ENCODE measurements at places on chromosomes 12 and 14. TPM values are rescaled to one million over a fixed set of nuclear protein-coding genes. Genes with fewer than 3 reads are reported as not detected.

Gene BDKRB2
- 1.1 TPM for total RNA-seq

Gene ANO2
- not detected for total RNA-seq

Gene RNASE7
- not detected for total RNA-seq

Gene ACOT4
- total RNA-seq: 1.9 TPM

Gene SERPINA1
- total RNA-seq: 0.80 TPM

Gene PLCZ1
- total RNA-seq: not detected

Gene KRT3
- total RNA-seq: not detected

Gene ENDOU
- total RNA-seq: not detected

Gene MYF6
- not detected for total RNA-seq

Gene SLC41A2
- 23.4 TPM for total RNA-seq

Gene USP15
- total RNA-seq: 29.3 TPM

Gene VWF
- total RNA-seq: 0.17 TPM

Gene MARK3
- total RNA-seq: 59.7 TPM

Gene PRKD1
- 2.2 TPM for total RNA-seq

Gene SERPINA12
- not detected for total RNA-seq

Gene TAS2R42
- not detected for total RNA-seq

Gene WNT5B
- 2.9 TPM for total RNA-seq

Gene MGP
- not detected for total RNA-seq

Gene ACOT6
- not detected for total RNA-seq

Gene AKAP5
- total RNA-seq: 0.46 TPM

Gene SPIC
- total RNA-seq: not detected

Gene TMEM132C
- not detected for total RNA-seq

Gene CD163L1
- total RNA-seq: 0.72 TPM

Gene PRB2
- not detected for total RNA-seq

Gene TAS2R46
- not detected for total RNA-seq

Gene ATG14
- 5.0 TPM for total RNA-seq

Gene DNAI7
- 0.23 TPM for total RNA-seq

Gene ARL1
- total RNA-seq: 58.0 TPM

Gene OR4E2
- total RNA-seq: not detected

Gene SSTR1
- not detected for total RNA-seq

Gene FOXM1
- 89.8 TPM for total RNA-seq

Gene OAS1
- total RNA-seq: 29.0 TPM

Gene RPL36AL
- total RNA-seq: 446 TPM

Gene ADAM21
- not detected for total RNA-seq

Gene CBX5
- 26.6 TPM for total RNA-seq

Gene GLIPR1L1
- total RNA-seq: not detected

Gene DCN
- not detected for total RNA-seq

Gene C14orf132
- total RNA-seq: 6.8 TPM

Gene SMCO2
- 0.17 TPM for total RNA-seq

Gene RAPGEF3
- 0.45 TPM for total RNA-seq

Gene HOXC9
- 12.4 TPM for total RNA-seq

Gene MYF5
- not detected for total RNA-seq

Gene GYS2
- not detected for total RNA-seq

Gene RERGL
- not detected for total RNA-seq
